ENCODE measurements at places on chromosomes 2 and 18. TPM values are rescaled to one million over a fixed set of nuclear protein-coding genes. Genes with fewer than 3 reads are reported as not detected.

DNA sequence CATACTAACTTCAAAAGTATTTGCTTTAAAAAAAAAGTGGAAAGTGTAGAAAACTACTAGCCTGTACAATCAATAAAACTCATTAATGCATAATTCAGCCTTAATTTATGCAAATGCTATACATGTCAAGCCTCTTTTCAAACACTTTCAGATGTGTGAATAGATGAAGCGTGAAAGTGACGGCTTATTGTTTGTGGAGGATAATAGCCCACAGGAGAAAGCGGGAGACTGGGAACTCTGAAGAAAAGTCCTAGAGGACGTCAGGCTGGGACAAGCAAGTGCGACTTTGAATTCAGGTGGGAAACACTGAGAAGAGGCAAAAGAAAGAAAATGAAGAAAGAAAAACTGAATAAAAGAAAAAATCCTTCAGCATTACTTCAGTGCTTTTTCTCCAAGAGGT, 108.5 kb downstream of the STK39 start:
- DNase-seq, result no peak

DNA sequence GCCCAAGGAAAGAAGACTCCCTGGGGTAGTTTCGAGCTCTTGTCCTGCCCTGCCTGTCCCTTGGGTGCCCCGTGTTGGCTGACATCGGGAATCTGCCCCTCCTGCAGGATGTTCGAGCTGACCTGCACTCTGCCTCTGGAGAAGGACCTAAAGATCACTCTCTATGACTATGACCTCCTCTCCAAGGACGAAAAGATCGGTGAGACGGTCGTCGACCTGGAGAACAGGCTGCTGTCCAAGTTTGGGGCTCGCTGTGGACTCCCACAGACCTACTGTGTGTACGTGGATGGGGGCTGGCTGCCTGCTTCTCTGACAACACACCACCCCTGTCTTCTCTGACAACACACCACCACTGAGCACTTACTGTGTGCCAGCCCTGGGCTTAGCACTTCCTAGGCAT, 210.8 kb downstream of the DYSF start:
- DNase-seq, result no peak

DNA sequence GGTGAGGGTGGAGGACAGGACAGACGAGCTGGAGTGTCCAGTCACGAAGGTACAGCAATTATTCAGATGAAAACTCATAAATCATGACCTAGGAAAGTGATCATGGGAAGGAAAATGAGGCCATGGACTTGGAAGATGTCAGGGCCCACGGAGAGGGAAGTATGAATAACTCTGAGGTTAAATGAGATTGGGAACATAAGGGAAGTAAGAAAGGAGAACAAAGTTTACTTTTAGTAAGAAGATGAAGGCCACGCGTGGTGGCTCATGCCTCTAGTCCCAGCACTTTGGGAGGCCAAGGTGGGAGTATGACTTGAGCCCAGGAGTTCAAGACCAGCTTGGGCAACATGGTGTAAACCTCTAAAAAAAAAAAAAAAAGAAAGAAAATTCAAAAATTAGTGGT, 56.2 kb downstream of the AQP4 start:
- DNase-seq, result no peak

- no peak for DNase-seq
Measured at GRCh38 chr2:39696101-39696553, 30.4 kb downstream of the TMEM178A start.

GRCh38 chr18:22817844-22818243, 115.3 kb upstream of the RBBP8 start:
- no peak for DNase-seq

DNA sequence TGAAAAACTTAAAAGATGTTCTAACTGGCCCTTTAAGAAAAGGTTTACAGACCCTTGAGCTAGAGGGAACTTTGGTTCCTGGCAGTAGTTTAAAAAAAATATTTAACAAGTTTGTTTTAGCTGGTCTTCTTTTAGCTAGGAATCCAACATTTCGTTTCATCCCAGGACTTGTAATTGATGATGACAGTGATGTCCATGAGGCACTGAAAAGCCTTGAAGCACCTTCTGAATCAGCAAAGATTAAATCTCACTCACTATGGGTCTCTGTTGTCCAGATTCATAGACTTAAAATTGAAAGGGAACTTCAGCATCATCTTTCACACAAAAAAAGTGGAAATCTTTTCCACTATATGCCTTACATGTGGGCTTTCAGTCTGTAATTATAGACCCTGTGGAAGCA, 102.9 kb upstream of the ETAA1 start:
- DNase-seq, result no peak

DNA sequence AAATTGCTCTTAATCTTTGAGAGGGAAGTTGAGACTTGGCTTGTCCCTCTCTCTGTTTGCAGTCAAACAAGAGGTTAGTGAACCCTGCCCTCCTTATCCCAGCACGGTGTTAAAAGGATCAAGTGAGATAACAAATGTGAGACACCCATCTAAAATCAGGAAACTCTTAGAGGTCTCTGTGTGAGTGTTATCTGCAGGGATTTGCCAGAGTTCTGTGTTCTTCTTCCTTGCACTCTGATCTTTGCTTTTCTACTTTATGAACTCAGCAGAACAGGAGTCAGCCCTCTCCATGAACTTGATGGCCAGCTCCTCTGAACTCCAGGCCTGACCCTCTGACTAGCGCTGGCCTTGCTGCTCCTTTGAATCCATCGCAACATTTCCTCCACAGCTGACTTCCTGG, 123.8 kb downstream of the NCKAP5 start:
- no peak for DNase-seq

GRCh38 chr18:80231151-80231550, 16.2 kb downstream of the PARD6G start:
- no peak for DNase-seq

DNA sequence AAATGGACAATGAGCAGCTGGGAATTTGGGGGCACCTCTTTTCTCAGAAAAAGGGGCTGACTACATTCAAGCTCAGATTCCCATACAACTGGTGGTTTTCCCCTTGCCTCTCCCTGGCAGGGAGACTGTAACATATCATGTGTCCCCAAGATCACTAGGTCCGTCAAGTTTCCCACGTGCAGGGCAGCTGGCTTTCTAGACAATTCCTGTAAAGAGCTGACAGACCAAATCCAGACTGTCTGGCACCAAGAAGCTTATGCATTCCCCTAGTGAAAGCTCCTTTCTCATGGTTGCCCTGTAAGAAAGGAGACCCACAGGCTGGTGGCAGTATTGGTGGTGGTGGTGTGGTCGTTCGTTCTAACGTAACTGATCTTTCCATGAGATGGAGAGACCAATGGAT, 48.8 kb downstream of the THUMPD2 start:
- DNase-seq, result no peak

DNA sequence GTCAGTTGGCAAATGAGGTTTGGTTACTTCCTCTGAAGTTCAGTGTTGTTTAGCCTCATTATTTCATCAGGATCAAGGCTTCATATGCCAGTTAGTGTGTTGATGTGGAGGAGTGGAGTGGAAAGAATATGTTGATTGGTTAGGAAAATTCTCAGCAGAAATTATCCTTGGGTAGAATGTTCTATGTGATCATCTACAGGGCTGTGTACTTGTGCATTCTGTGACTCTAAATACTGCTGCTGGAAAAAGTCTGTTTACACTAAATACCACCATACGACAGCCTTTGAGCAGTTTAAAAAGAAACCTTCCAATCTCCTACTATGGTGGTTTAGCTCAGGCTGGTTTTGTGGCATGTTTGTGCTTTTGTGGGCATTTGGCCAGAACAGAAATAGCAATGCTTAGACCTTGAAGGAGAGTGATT, 25.8 kb downstream of the CAB39 start:
- DNase-seq, result no peak

DNA sequence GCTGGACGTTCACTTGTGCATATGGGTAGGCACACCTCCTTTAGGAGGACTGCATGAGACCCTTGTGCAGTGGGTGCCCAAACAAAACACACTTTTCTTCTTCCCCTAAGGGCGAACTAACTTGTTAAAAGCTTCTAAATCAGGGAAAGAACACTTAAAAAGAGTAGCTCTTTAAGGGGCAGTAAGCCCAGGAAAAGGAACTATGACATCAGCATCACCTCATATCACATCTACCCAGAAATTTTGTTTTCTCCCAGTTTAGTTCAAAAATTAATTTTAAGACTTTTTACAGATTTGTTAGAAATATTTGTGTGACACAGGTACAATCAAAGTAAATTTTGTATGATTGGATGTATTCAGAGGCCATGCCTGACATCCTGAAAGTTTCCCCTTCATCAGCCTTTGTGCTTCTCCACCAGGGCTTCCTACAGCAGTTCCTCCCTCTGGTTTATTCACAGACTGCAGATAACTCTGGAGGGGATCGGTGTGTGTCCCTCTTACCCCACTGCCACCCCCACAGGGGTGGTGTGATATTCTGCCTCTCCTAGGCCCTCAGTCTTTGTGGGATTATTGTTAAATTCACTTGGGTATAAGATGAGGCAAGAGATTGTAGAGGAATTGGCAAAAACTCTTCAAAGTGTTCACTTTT, 27.6 kb downstream of the BCL2L11 start:
- DNase-seq, result no peak

GRCh38 chr2:2639251-2640139, 308.4 kb upstream of the MYT1L start:
- DNase-seq, result no peak

DNA sequence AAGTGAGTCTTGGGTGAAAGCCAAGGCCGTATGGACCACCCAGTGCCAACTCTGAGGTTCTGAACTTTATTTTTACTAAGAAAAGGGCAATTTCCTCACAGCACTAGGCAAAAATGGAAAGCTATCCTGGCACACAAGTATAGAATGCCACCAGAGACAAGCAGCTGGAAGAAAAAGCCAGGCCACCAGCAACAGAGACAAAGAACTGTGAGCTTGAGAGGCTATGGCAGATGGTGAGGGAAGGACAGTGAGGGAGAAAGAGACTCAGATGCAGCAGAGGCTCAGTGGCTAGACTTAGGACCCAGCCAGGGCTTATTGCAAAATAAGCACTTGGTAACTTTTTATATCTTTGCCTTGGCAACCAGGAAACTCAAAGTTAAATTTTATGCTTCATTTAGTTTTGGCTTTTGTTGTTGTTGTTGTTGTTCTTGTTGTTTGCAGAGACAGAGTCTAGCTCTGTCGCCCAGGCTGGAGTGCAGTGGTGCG, 78.0 kb upstream of the BZW1 start:
- DNase-seq, result no peak

DNA sequence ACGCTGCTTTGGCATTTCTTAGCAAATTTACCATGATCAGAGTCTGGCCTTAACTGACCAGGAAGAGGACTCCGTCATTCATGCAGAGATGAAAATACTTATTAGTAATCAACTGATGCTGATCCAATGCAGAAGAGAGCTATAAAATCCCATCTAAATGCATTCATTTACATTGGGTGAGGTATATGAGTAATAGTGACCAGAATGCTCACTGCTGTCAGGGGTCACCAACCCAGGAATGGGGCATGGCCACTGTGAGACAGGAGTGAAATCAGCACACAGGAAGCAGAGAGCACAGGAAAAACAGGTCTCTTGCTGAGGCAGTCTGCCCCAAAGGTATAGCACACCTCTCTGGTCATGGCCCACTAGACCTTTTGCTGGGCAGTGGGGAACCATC, 68.1 kb upstream of the TMEM247 start:
- DNase-seq, result no peak

DNA sequence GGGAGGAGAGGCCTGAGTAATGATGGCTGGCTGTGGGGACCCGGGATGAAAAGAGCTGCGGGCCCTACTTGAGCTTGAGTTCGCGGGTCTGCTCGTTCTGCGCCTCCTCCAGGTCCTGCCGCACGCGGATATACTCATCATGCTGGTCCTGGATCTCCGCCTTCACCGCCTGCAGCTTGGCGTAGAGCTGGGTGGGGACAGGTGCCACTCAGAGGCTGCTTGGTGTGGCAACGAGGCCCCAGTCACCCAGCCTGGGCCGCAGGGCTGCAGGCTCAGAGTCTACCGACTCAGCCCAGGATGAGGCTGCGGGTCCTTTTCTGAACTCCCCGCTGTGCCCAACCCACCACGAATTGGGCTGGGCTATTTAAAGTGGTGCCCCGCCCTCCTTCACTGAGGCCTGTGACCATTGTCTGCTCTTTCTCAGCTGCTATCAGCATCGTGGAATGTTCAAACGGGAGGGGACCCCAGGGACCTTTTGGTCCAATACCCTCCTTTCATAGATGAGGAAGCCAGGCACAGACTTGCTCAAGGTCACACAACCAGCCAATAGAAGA, 28.0 kb downstream of the KIF3C start:
- DNase-seq, result no peak

- no peak for DNase-seq
Measured at GRCh38 chr2:82000606-82001005, 1696.1 kb upstream of the LRRTM1 start.

DNA sequence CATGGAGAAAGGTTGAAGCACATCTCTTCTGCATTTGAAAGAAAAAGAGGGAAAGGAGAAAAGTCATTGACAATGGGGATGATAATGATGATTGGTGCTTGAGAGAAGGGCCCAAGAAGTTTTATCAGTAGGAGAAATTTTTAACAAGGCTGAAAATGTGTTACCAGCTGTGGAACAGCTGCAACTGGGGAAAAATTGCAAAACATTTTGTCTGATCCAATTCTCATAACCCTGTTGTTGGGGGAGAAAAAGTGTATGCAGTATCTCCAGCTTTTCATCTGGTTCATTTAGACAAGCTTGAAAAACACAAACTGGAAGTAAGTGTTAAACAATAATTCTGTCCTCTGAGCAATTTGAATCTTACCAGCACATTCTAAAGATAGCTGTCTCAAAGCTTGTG, 92.7 kb downstream of the CSRNP3 start:
- no peak for DNase-seq

Gene RAPGEF4
- 8.2 TPM for total RNA-seq

Gene MC5R
- total RNA-seq, result not detected

Gene MYO1B
- 8.7 TPM for total RNA-seq

Gene GAL3ST2
- total RNA-seq, result not detected

Gene IL1RL2
- total RNA-seq, result 0.11 TPM

Gene GTF2A1L
- total RNA-seq, result not detected

Gene IL36G
- not detected for total RNA-seq
